Stimulated activated CD8-positive, alpha-beta memory T cell treated with anti-CD3 and anti-CD28 coated beads, Interleukin-2, amount 100 ng/mL, for 48 hours (primary cell): ENCODE measurements at places on chromosomes 11 and 22.

- DNase-seq: no peak
Observed at GRCh38 chr11:57529012-57529411, 1.5 kb downstream of the TIMM10 start.

DNA sequence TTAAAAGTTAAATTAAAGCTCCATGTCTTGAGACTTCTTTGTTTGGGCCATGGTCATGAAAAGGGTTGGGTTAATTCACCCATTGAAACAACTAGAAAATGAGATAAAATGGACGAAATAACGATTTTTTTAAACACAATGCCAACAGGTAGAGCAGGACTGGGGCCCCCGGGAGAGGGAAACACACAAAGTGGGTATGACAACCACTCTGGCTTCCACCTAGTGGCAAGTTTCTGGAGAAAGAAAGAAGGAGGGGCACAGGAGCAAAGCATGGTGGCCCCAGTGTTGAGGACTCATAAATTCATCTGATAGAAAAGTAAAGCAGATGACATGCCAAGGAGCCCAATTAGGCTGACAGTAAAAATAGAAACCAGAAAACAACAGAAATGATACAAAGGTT is 68.4 kb downstream of the MYEOV start:
- DNase-seq: no peak

- no peak for DNase-seq
Observed at GRCh38 chr11:73206801-73207200, 11.3 kb upstream of the P2RY2 start.

GRCh38 chr11:206526-207207 is 532 bp downstream of the BET1L start:
- DNase-seq: no peak

DNA sequence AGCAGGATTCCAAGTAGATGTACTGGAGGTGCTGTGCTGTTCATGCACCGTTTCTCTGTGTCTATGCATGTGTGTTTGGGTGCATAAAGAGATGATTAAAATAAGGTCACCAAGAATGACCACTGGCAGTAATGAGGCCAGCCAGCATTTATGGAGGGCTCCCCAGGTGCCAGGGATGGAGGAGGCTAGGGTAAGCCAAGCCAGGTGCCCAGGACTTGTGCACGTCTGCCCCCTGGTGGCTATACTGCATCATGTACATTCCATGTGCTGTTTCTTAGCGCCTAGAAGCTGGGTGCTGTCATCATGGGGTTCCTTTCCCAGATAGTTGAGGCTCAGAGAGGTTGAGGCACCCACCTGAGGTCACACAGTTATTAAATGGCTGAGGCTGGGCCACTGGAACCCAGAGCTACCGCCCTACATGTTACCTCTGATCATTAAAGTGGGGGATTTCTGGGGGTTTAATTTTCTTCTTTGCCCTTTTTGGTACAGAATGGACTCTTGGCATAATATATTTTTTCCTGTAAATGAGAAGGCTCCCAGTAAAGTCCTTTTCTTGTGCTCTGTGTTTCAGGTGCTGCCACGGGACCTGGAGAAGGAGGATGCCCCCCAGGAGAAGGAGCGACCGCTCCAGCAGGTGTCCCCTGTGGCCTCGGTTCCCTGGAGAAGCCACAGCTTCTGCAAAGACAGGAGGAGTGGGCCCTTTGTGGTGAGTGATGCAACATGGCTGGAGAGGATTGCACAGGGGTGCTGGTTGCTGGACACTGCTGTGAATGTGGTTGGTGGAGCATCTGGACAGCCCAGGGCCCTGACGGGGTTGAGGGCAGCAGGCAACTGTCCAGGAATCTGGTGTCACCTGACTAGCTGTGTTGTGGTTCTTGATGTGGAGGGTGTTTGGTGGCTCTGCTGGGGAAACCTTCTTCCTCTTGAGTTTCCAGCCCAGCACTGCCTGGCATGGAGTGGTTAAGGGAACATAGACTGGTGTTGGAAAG is 96.4 kb downstream of the KIAA1671 start:
- peak; percentile 62 for DNase-seq

GRCh38 chr11:72637926-72638325 is 36.3 kb downstream of the PDE2A start:
- no peak for DNase-seq

- no peak for DNase-seq
Observed at GRCh38 chr11:23123753-23124152, 263.5 kb upstream of the CCDC179 start.

DNA sequence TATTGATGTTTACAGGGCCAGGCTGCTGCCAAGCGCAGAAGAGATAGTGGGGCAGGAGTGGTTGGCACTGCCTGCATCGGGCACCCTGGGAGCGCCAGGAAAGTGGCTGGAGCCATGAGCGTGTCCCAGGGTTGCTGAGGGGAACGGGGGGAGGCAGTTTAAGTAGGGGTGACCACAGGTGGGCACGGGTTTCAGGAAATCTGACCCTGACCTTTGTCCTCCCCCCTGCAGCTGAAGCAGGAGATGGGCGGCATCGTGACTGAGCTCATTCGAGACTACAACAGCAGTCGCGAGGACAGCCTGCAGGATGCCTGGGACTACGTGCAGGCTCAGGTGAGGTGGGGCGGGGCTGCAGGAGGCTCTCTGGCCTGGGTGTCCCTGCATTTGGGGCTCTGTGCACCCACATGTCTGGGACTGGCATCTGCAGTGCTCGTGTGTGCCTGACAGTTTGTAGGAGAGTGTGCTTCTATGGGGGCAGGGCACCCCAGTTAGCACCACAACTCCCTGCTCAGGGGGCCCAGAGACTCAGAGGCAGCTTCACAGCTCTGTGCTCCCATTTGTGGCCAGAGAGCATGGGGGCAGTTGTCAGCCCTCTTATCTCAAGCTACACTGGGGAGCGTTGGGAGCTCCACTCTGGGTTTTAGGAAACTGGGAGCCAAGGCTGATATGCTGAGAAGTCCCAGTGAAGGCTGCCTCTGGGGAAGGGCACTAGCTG is 49.7 kb downstream of the CD82 start:
- DNase-seq: no peak

GRCh38 chr11:69216647-69217051 is 60.9 kb downstream of the SMIM38 start:
- DNase-seq: no peak

DNA sequence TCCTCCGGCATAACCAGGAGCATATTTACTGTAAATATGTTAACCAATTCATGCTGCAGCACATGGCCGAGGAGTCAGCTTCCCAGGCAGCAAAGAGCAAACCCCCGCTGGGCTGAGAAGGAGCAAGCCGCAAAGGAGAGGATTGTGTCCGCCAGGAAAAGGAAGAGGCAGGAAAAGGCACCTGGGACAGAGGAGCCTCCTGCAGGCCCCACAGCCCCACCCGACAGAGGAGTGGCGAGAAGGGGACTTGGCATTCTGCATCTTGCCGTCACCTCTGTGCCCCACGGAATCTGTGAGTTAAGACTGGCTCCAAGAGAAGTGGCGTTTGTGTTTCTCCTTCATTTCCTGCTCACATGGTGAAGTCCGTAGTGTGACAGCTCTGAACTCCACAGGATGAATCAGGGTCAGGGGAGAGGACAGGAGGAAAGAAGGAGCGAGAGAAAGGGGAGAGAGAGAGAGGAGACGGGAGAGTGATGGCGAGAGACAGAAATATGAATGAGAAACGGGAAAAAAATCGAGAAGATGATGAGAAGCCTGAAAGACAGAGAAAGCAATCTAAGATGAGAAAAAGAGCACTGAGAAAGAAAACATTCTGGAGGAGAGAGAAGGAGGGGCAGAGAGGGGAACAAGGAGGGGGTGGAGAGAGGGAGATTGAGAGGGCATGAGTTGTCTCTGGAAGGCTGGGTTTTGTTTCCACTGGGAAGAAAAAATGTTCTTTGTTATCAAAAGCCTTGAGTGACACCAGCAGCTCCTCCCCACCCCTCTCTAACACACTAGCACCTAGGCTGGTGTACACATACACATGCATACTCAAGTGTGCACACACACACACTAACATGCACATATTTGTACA is 489.6 kb downstream of the MN1 start:
- DNase-seq: no peak

GRCh38 chr11:73170140-73170539 is 28.0 kb upstream of the FCHSD2 start:
- DNase-seq: no peak

GRCh38 chr11:125978778-125979407 is 33.0 kb downstream of the VSIG10L2 start:
- no peak for DNase-seq

DNA sequence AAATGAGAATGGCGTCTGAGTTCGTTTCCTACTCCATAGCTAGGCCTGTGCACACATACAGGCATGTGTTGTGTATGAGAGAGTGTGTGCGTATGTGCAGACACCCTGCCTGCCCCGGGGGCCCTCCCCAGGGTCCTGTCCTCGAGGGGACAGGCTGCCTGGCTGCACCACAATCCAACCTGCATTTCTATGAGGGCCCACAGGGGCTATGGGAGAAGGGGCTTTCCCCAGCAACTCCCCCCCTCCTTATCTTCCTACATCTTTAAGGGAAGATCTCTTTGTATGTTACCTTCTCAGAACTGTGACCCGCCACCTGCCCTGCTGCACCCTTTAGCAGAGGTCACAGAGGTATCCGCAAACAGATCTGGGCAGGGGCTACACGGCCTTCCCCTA is 14.9 kb downstream of the ADORA2A start:
- DNase-seq: no peak

- DNase-seq: no peak
Observed at GRCh38 chr11:13168271-13168670, 109.3 kb upstream of the BMAL1 start.

DNA sequence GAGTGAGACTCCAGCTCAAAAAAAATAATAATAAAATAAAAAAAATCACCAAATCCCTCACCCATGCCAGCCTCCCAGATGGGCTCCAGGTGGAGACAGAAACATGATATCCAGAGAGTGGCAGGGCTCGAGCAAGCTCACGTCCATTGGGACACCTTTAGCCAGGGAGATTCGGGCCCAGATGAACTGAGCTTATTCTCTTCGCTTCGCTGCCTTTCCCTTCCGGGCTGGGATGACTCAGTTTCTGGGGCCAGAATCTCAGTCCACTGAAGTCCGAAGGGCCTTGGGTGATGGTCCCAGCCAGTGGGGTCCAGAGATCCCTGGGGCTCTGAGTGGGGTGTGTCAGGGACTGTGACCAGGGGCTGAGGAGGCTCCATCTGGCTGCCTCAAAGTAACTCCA is 23.0 kb upstream of the MYEOV start:
- DNase-seq: no peak

GRCh38 chr22:43945632-43946383 is 9.4 kb upstream of the SAMM50 start:
- peak; percentile 62 for DNase-seq

DNA sequence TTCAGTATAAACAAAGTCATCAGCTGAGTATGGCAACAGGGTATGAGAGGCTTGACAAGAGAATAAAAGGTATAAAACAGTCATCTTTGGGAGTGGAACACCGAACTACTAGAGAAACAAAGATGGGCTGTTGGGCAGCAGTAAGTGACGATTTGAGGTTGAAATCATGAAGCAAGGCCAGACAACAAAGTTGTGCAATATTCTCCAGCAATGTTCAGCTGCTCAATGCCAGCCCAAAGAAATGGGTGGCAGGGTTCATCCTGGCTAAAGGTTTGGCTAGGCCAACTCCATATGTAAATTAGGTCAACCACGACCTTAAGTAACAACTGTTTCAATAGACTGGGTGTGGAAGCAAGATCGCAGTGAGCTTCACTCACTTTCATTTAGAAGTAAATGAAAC is 6.2 kb downstream of the APIP start:
- no peak for DNase-seq

GRCh38 chr11:125164091-125164421 is 495 bp upstream of the PKNOX2 start:
- DNase-seq: no peak

GRCh38 chr22:48223488-48224190 is 1461.2 kb downstream of the TBC1D22A start:
- DNase-seq: no peak

DNA sequence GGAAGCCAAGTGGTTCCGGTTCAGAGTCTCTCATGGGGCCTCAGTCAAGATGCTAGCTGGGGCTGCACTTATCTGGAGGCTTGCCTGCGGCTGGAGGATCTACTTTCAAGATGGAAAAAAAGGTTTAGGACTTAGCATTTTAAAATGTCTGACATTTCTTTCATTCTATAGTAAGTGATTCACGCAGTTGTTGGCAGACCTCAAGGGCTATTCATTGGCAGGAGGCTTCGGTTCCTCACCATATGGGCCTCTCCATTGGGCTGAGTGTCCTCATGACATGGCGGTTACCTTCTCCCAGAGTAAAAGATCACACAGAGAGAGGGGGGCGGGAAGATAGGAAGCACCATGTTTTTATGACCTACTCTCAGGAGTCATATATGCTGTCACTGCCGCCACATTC is 298.0 kb upstream of the PLET1 start:
- DNase-seq: no peak
